Fibroblast of skin of scalp (primary cell): ENCODE measurements at places on chromosomes 12 and 14.

- no peak for DNase-seq
These were observed 403.8 kb upstream of the MGAT4C start for GRCh38 chr12:86659985-86660384.

DNA sequence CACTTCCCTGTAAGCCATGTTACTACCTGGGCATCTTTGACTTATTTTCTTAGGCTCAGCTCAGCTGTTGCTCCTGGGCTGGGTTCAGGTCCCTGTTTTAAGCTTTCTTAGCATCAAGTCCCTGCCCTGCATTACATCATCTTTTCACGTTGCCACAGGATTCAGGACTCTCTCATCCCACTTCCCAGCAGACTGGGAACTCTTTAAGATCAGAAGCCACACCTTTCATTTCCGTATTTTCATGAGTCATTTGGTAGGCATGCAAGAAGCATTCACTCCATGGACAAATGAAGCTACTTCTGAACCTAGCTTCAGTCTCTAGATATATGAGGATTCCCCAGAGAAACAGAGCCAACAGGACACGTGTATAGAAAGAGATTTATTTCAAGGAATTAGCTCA lies 726.8 kb downstream of the VRK1 start:
- peak; percentile 1 for DNase-seq

DNA sequence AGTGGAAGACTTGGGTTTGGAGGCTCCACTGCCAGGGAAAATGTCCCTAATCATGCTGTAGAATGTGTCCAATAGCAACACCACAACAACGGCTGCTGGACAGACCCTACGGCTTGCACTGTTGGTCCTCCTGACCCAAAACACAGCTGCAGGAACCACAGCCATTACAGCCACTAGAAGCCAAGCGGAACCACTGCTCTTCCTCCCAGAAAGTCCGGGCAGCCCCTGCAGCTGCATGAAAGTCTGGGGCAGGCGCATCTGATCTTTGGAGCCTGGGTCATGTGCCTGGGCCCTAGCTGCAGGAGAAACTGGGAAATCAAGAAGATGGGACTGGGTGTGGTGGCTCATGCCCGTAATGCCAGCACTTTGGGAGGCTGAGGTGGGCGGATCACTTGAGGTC lies 124.7 kb upstream of the METAP2 start:
- no peak for DNase-seq

- no peak for DNase-seq
These were observed 193.5 kb upstream of the CNOT2 start for GRCh38 chr12:70049596-70050360.

DNA sequence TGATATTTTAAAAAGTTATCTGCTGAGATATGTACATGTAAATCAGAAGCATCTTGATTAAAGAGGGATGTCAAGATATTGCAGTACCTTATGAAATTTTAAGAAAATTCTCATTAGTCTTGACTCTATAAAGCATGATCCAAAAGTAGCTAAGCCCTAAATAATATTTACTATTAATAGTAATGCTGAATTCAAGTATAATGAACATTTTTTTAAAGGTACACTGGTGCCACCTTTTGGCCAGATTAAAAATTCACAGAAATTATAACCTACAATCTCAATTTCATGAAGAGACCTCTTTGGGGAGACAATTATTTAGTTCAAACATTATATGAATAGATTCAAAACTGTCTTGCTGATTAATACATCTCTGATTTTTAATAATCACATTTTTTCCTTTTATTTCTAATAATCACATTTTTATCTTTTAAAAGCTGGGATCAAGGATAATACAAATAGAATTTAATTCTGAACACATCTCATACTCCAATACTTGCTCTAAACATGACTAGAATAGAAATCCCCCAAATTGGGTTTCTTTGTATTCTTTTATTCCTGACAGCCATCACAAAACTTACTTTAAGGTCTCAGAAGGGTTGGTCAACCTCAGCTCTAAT lies 13.4 kb downstream of the AKAP5 start:
- DNase-seq, result peak; percentile 46
